ENCODE measurements at places on chromosomes 12 and 14.

DNA sequence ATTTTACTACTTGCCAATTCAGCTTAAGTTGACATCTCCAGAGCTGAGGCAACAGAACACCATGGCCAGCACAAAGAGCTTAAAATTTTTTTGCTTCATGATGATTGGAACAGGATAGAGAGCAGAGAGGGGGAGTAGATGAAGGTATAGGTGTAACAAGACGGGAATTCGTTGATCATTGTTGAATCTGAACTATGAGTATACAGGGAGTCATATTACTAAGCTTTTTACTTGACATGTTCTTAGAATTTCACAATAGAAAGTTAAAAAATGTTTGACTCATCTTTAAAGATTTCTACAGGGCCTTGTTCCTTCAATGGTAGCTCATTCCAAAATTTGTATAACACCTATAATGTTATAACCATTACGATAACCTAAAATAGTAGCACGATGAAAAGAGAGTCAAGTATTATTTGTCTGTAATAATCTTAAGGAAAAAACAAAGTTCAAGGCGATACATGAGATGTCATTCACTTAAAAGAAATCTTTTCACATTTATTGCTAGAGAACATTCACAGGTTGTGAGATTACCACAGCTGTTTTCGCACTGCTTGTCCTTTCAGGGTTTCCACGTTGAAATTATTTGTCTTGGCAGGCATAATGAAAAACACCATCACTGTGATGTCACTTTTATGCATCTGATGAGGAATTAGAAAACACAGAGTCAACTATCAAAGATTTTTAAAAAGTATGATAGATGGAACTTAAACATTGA, 33.9 kb downstream of the SPX start:
- DNase-seq = peak; percentile 26

GRCh38 chr14:64937171-64937820, 5.2 kb downstream of the GPX2 start:
- no peak for DNase-seq

GRCh38 chr12:14072987-14073386, 91.6 kb upstream of the GRIN2B start:
- no peak for DNase-seq

GRCh38 chr12:48765753-48766162, 23.1 kb downstream of the ADCY6 start:
- DNase-seq = peak; percentile 48

GRCh38 chr12:67428431-67428830, 159.3 kb downstream of the CAND1 start:
- DNase-seq = peak; percentile 44

- DNase-seq = no peak
Observed at GRCh38 chr12:39931857-39932256, 174.0 kb downstream of the SLC2A13 start.

DNA sequence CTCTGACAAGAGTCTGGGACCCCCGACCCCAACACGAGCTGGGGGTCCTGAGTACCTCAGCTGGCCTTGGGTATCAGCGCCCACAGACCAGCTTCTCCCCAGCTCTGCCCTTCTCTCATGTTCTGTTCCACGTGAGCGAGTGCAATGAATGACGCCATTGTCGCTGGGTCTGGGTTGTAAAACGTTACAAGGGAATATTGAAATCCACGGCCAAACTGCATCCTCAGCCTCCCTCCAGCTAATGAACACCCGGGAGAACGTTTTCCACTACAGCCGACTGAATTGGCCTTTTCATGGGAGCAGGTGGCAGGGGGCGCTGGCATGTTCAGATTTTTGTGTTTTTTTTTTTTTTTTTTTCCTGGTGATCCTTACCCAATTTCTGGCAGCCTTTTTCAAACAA, 34.7 kb downstream of the TBX5 start:
- no peak for DNase-seq

- no peak for DNase-seq
Observed at GRCh38 chr14:66601932-66602578, 94.1 kb downstream of the GPHN start.

DNA sequence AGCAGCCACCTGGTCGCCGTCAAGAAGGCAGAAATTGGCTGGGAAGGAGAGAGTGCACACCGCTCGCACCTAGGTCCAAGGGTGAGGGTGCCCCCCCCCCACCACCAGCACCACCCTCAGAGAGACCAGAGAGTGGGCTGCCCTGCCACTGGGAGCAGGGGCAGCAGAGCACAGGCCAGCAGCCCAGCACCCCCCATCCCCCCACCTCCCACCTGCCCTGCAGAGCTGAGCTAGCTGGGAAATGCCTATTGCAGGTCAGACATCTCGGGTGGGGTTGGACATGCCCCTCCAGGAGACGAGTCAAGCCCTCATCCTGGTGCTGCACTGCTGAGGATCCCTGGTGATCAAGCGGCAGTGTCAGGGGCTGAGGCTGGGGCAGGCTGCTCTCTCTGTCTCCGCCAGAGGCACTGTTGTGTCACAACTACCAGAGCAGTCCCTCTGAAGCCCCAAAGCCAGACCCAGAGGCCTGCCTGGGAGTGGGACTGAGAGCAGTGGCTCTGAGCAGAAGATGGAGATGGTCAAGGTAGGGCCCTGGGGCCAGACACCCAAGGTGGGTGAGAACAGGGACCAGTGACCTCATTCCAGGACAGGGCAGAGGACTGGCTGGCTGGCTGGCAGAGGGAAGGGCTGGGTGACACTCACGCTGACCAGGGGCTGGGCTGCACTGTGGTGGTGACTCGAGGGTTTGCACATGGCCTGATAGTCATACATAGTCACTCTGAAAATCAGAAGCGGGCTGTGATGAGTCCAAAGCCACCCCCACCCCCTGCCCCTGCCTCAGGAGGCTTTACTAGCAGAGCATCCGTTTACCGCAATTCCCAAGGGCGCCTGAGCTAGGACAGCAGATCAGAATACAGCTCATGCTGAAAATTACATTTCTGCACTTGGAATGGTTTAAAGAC, 19.7 kb upstream of the LRTM2 start:
- no peak for DNase-seq

- peak; percentile 46 for DNase-seq
Observed at GRCh38 chr14:51527073-51527472, 124.6 kb upstream of the FRMD6 start.

DNA sequence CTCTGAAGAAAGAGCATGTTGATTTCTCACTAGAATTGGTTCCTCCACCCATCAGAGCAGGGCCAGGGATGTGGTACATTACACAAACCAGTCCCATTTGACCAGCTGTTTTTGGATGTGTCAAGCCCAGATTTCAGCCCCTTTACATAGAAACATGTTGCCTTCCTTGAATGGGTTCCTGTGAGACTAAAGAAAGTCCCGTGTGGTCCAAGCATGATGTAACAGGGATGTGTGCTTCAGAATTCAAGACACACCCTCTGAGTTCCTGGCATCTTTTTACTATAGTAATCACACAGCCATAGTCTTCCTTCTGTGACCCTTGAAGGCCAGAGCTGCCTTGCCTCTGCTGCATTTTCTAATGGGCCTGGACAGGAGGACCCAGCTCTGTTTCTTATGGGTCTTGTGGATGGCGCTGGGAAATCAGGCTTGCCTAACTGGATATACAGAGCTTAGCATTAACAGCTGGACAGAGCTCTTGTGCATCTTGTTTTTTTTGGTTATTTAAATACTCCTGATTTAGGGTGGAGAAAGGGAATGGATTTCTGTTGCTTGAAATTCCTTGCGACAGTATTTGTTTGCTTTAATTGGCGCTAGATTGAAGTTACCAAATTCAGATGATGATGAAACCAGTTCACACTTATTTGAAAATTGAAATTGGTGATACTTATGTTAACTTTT, 341.0 kb downstream of the ZFP36L1 start:
- no peak for DNase-seq

- DNase-seq = peak; percentile 69
Observed at GRCh38 chr14:92647797-92648279, 100.6 kb downstream of the LGMN start.

DNA sequence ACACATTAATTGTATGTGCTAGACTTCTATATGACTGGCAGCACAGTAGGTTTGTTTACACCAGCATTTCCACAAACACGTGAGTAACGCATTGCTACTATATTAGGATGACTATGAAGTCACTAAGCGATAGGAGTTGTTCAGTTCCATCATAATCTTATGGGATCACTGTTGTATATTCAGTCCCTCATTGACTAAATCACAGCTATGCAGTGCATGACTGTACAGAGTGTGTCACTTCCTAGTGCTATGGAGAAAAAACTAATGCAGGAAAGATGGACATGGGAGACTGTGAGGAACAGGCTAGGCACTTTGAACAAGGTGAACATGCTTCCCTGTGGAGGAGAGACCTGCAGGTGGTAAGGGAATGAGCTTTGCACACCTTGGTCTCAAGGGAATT, 259.8 kb downstream of the NUAK1 start:
- DNase-seq = no peak

DNA sequence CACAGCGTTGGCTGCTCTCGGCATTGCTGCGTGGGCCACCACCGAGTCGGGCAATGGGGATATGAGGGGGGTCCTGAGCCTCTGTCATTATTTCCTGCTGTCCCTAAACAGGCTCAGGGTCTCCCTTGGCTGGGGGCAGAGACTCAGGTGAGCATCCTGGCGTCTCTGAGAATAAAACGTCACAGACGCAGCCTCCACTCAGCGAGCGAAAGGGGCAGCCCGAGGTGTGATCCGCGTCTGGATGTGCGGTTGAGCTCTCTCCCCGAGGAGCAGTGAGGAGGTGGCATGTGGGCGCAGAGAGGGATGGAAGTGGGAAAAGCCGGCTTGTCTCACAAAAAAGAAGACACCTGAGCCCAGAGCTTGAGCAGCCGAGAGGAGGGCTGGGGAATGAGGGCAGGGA, 62.6 kb downstream of the GALNT9 start:
- no peak for DNase-seq

- no peak for DNase-seq
Observed at GRCh38 chr12:80198782-80199337, 99.5 kb downstream of the OTOGL start.

DNA sequence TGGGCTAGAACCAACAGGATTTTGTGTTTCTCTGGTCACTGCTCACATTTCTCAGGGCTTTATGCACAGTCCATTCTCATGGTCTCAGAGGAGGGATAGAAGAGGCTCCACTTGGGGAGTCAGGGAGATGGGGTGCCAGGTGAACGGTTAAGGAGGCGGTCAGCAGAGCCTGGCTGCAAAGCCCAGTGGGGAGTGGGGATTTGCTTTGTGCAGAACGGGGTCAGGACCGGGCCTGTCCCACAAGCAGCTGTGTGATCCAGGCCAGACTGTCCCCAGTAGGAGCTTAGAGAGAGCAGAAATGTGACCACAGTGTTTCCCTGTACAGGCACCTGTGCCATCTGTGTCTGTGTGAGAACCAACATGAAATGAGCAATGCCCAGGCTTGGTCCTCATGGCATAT, 4.1 kb downstream of the CMTM5 start:
- no peak for DNase-seq

- no peak for DNase-seq
Observed at GRCh38 chr14:104881369-104881979, 16.4 kb downstream of the CEP170B start.

DNA sequence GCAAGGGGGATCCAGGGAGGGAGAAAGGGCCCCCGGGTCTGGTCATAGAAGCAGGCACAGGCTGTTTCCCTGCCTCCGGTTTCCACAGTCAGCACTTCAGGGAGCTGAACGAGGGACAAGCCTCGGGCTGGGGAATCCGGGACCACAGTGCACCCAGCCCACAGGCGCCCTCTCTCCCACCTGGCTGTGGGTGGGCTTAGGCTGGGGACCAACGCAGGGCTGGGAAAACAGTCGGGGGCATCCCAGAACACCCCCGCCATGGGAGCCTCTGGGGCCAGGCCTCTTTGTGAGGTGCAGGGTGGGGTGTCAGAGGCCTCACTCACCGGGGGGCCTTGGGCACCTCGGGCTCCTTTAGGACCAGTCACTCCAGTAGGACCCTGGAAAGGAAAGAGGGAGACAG, 16.3 kb downstream of the TMEM106C start:
- DNase-seq = no peak

DNA sequence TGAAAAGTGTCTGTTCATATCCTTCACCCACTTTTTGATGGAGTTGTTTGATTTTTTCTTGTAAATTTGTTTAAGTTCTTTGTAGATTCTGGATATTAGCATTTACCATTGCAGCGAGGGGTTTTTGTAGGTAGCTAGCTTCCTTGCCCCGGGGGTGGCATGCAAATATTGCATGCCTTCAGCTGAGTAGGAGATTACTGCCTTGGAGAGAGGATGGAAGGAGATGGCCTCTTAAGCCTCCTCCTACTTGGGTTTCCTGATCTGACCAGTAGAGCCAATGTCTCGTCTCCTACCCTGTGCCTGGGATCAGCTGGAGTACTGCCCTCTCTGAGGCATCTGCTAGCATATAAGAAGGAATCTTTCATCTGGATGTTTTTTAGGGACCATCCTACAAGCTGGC, 134.4 kb upstream of the CCND2 start:
- DNase-seq = no peak

DNA sequence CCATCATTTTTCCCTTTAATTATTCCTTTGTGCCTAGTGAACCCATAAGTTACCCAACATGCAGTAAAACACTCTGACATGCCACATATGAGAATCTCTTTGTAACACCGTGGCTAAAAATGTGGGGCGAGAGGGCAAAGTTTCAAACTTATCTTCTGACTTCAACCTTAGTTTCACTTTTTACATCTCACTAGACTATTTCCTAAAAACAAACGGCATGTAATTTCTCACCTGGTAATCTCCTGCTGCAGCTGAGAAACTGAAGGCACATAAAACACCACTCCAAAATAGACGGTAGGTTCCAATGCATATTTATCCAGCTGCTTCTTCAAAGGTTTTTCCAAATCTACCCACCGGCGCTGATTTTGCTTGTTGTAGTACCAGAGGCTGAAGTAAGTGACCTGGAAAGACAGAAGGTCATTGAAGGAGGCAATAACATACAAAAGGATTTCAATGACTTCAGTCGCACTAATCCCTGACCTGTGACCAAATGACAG, 37.9 kb downstream of the PTPN21 start:
- DNase-seq = no peak

DNA sequence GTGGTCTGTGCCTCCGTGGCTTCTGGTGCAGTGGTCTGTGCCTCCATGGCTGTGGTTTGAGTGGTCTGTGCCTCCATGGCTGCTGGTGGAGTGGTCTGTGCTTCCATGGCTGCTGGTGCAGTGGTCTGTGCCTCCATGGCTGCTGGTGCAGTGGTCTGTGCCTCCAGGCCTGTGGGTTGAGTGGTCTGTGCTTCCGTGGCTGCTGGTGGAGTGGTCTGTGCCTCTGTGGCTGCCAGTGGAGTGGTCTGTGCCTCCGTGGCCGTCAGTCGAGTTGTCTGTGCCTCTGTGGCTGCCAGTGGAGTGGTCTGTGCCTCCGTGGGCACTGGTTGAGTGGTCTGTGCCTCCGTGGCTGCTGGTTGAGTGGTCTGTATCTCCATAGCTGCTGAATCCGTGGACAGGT, 10.1 kb downstream of the SELPLG start:
- no peak for DNase-seq

DNA sequence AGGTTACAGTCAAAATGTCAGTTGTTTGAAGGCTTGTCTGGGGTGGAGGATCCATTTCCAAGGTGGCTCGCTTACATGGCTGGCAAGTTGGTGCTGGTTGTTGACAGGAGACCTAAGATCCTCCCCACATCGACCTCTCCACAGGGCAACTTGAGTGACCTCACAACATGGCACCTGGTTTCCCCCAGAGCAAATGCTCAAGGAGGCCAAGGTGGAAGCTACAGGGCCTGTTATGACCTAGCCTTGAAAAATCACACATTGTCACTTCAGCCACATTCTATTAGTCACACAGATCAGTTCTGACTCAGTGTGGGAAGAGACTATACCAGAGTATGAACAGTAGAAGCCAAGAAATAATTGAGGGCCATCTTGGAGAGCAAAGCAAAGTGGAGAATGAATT, 11.3 kb upstream of the GNG2 start:
- DNase-seq = peak; percentile 16

Data from EL (cell line).